ENCODE measurements at places on chromosomes 16 and 17.
A peak's percentile ranks its signal among the peaks of the same experiment; 100 is the strongest.

- DNase-seq, result no peak
These were observed 56.7 kb upstream of the NKD1 start for GRCh38 chr16:50491516-50491915.

- no peak for DNase-seq
These were observed 176.4 kb downstream of the SHISA9 start for GRCh38 chr16:13077816-13078215.

- DNase-seq, result no peak
These were observed 6.1 kb upstream of the EIF4A3 start for GRCh38 chr17:80153004-80153403.

DNA sequence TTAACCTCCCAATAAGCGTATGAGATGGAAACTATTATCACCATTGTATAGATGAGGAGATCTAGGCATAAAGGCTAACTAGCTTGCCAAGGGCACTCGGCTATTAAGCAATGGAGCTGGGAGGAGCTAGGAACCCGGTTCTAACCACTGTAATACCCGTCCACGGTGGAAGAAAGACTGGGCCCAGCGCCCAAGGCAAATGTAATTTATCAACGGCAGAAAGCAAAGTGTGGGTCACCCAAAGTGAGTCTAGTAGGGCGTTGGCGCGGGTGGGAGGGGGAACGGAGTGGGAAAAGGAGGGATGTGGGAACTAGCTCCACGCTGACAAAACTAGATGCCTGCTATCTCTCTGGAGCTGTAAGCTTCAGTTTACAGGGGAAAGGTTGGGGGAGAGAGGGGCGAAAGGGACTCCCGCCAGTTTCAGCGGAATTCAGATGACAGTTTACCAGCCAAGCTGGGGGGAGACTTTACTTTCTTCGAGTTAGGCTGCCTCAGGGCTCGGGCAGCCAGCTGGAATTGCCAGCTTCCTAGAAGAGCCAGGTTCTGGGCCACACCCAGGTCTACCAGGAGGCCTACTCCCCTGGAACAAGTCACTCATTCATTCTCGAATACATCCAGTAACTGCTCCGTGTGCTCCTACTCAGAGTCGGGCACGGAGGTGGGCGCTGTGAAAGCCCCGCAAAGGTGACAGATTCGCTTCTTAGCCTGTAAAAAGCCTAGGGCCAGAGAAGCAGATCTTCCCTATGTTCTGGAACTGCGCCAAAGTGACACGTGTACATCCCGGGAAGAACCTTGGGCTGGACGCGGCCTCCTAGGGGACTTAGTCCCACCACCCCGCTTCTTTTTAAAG is 837 bp downstream of the LRRC59 start:
- no peak for DNase-seq

DNA sequence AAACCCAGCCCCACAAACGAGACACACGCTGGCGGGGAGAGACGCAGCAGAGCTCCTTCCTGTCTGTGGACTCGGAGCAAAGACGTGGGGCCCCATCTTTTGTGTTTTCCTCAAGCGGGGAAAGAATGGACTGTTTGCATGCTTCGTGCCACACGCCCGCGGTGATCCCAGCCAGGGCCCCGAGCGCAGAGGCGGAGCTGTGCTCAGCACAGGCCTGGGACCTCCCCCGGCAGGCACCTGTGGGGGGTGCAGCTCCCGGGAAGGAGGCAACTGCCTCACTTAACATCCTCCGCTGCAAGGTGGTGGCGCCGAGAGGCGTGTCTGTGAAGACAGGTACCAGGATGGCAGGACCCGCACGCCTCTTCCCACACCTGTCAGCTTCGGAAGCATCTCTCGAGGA is 19.1 kb downstream of the TRARG1 start:
- DNase-seq, result peak; percentile 34

GRCh38 chr16:88320947-88321634 is 61.7 kb upstream of the ZNF469 start:
- DNase-seq, result no peak

GRCh38 chr16:1990351-1991134 is 773 bp downstream of the SYNGR3 start:
- peak; percentile 22 for DNase-seq

GRCh38 chr17:2369551-2370210 is 31.2 kb downstream of the MNT start:
- DNase-seq, result no peak

GRCh38 chr16:84565669-84566495 is 52.0 kb downstream of the COTL1 start:
- DNase-seq, result no peak

DNA sequence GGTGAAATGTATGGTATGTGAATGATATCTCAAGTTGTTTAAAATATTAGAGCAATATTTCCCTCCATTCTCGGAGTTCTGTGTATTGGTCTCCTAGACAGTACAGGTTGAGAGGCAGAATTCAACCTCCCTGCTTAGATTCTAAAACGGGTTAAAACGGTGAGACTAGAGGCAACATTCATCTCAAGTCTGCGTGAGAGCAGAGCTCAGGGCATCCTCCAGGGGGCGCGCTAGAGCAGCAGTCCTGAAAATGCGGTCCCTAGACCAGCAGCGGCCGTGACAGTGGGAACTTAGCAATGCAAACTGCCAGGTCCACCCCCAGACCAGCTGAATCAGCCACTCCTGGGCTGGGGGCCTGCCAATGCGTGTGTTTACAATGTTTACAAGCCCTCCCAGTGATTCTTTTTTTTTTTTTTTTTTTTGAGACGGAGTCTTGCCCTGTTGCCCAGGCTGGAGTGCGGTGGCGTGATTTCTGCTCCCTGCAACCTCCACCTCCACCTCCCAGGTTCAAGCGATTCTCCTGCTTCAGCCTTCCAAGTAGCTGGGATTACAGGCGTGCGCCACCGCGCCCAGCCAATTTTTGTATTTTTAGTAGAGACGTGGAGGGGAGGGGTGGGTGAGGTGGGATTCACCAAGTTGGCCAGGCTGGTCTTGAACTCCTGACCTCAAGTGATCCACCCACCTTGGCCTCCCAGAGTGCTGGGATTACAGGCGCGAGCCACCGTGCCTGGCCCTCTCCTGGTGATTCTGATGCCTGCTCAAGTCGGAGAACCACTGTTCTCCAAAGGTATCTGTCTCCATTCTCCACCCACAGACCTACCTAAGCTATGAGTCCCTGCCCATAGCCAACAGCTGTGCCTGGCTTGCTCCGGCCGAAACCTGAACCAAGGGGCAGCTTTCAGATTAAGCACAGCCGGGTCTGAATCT is 24.2 kb downstream of the KLHL36 start:
- DNase-seq, result peak; percentile 89

- DNase-seq, result no peak
These were observed 40.2 kb upstream of the MAF start for GRCh38 chr16:79640513-79641360.

DNA sequence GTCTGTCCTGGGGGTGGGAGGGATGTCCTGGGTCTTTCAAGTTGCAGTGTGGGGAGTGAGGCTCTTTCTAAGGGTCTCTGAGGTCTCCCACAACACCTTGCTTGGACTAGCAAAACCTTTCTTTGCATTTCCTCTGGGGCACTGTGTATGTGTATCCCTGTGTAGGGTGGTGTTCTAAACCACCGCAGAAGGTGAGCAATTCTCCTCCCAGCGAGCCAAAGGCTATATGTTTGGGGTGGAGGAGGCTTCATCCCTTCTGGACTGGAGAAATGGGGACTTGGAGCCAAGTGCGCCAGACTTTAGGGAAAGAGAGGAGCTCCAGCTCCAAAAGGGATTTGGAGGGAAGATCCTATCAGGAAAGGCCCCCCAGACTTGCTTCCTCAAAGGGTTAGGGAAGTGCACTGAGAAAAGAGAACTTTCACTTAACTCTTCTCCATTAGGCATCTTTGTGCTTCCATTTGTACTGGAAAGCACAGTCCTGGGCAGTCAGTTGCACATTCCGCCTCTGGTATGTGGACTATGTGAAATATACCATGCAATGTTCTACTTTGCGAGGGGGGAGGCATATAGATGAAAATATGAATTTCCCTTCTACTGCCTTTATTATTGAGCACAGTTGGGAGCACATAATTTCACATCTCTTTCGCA is 18.9 kb upstream of the HOXB9 start:
- no peak for DNase-seq

GRCh38 chr17:65544672-65545071 is 16.8 kb downstream of the AXIN2 start:
- DNase-seq, result no peak

DNA sequence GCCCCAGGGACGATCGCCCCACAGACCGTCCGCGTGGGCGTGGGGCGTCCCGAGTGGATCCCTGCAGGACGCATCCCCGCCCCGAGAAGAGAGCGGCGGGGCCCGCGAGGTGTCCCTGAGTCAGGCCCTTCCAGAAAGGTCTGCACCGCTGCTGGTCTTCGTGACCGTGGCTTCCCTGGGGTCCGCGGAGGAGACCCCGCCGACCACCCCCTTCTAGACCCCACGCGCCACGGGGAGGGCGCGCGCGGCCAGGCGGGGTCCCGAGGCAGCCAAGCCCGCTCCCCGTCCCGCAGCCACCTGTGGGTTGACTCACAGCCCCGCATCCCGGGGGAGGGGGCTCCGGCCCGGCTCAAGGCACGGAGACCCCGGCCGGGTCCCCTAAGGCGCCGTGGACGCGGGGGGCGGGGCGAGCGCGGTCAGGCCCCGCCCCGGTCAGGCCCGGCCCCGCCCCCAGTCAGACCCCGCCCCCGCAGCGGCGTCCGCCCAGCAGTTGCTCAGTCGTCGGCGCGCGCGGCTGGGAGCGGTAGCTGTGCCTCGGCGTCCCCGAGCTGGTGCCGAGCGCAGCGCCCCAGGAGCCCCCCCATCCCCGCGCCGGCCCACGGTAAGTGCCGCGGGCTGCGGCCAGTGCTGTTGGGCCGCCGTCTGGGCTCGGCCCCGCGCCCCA is at the start of gene BAIAP3:
TSS of gene BAIAP3 (plus strand) at position 497 of the 664 bp plus-strand sequence. CDS start 4,905 bp downstream, outside the sequence.
- DNase-seq, result peak; percentile 58

DNA sequence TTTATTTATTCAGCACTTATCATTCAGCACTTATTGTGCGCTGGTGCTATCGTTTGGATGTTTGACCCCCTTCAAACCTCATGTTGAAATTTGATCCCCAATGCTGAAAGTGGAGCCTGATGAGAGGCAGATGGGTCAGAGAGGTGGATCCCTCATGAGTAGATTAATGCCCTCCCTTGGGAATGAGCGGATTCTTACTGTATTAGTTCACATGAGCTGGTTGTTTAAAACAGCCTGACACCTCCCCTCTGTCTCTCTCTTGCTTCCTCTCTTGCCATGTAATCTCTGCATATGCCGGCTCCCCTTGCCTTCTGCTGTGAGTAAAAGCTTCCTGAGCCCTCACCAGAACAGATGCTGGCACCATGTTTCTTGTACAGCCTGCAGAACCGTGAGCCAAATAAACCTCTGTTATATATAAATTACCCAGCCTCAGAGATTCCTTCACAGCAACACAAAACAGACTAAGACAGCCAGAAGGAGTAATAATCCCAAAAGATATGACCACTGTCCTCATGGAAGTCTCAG is 111.1 kb downstream of the CACNG3 start:
- no peak for DNase-seq

DNA sequence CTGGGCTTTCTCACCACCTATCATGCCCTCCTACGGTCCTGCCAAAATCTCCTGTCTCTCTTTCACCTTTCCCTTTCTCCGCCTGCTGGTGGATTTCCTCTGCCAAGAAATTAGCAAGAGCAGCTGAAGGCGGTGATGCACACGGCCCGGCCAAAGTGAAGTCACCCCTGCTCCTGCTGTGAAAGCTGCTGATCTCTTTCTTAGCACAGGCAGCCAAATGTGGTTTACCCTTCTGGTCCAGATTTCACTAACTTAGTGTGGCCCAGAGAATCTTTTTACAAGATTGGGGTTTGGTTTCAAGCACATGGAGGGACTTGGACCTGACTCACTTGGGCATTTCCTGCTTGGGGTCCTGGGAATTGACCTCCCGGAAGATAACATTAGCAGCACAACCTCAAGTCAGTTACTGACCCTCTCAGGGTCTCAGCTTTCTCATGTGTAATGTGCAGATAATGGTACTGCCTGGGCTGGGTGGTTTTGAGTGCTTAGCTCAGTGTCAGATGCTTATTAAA is 155.7 kb downstream of the SOCS1 start:
- DNase-seq, result no peak
